NAMALWA (cell line): ENCODE measurements at places on chromosomes 6 and 20.

GRCh38 chr6:156557251-156557910 is 219.8 kb upstream of the ARID1B start:
- DNase-seq = no peak

DNA sequence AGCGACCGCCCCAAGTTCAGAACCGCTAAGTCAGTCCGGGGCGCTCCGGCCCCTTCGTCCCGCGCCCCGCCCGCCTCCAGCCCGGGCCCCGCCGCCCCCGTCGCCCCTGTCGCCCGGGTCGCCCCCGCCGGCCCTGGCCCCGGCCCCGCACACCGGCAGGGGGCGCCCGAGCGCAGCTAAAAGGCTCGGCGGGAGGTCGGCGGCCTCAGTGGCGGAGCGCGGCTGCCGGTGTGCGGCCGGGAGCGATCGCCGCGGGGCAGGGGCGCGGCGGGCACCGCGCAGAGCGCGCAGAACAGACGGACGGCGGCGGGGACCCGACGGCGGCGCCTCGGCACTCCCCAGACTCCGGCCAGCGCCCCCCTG is at the start of gene FNDC1:
TSS of gene FNDC1 (plus strand) at position 208 of the 363 bp plus-strand sequence. CDS start 197 bp downstream, outside the sequence.
- peak; percentile 35 for DNase-seq

DNA sequence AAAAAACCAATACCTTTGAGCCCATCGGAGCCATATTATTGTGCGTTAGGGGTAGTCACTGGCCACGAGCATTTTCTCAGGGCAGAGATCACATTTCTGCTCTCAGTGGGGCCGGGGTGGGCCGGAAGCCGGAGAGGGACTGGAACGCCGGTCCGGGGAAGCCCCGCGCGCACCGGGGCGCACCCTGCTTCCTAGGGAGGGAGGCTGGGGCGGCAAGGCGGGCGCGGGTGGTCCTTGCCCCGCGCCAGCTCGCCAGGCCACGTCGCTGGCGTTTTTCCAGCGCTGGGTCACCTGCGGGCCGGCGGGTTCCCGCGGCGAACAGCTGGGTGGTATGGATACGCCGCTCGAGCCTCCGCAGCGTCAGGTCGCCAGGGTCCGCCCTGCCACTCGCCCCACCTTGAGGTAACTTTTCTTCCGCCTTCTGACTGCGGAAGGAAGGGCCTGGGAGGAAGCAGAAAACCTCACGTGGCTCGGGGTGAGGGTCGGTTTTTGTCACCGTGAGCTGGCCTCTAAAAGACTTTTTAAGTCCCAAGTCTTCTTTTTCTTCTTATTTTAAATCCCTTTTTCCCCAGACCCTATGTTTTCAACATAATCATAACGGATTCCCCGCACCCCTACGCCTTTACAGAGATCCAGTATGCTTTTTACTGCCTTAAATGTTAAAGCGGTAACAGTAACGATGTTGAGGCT is 2.7 kb upstream of the EEF1A1 start:
- peak; percentile 90 for DNase-seq

DNA sequence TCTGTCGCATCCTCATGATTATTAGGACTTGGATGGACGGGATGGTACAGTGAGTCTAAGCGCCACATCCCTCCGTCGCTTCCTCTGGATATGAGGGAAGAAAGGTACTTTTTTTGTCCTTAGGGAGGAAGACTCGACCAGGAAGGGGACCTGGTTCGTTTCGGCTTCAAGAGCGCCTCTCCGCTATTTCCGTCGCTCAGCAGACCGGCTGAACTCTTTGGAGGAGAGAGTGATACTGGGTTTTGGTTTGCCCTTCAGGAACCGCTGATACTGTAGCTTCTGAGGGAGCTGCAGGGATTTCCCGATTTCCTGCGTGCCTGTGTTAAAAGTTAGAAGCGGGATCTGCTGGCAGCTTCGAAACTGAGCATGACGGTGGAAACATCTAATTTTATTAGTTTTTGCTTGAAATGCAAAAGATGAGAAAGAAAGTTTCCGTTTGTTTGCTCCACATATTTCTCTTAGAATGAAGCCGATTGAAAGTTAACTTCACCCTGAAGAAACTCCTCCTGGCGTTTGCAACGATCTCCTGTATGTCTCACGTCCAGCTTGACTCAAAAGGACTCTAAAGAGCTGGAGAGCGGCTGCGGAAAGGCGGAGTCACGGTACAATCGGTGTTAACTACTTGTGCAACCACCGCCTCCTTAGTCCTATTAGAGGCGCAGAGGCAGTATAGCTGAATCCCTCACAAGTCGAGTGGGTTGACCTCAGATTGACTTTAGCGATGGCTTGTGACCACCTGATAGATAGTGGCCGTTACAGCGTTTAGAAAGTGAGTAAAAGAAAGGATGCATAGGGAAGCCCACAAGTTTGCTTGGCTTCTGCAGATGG is 129.4 kb downstream of the TRIM27 start:
- DNase-seq = peak; percentile 53

DNA sequence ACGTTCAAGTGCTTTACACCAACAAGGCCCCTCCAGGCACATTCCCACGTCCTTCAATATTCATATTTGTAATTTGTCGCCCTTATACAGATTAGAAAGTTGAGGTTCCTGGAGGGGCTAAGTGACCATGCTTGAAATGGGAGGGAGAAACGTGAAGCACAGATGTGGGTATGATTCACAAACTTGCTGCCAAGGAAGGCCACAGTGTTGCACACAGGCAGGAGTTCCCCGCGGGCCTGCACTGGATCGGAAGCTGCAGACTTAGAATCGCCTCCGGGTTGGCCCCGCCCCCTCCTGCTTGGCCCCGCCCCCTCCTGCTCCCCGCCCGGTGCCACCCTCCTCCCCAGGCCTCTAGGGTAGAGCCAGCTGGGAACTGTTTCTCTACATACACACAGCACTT is 58.2 kb upstream of the QKI start:
- DNase-seq = no peak

DNA sequence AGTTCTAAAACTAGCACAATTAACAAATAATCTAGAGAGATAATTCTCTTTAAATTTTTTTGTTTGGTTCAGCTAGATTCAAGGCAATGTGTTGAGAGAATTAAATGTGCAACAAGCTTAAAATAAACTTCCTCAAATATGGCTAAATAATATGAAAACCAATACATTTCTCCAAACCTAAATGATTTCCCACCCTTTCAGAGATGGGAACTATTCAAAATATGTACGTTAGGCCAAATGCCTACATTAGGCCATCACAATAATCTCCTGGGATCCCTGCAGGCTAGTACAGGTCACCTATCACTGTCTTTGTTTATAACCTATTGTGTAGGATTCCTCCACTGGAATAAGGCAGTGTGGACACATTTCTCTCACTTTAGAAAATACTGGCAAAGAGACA is 1.7 kb downstream of the FAXC start:
- no peak for DNase-seq

GRCh38 chr20:6678101-6678500 is 89.4 kb upstream of the BMP2 start:
- DNase-seq = no peak

- DNase-seq = no peak
These were observed 120.1 kb downstream of the TCP11 start for GRCh38 chr6:35021004-35021403.

DNA sequence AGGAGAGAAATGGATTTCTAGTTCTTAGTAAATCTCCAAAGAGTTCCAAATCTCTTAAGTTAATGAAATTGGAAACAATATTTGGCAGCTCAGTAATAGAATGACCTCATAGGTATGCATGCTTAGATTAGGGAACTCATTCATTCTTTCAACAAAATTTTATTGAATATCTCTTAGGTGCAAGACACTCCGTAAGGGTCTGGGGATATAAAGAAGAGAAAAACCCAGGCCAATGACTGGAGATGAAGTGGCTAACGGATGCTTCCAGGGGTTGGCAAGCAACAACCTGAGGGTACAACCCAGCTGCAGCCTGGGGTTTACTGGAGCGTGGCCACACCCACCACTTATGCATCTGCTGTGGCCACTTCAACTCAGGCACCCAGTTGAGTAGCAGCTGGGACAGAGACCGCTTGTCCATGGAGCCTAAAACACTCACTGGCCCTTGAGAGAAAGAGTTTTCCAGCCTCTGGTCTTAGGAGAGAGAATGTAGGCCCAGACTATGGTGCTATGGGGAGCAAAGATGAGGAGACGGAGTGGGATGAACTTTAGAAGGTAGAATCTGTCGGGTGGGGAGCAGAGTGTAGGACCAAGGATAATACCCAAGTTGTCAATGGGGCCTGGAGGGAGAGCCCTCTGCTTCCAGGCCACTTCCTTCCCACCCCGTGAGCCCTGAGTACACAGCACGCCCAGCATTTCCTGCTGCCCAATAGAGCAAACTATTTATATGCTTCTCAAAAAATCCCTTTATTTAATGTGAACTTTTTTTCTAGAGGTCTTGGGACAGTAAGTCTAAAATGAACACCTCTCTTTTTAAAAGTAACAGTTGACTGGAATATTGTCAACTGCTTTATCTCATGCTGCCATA is 46.8 kb upstream of the PXDC1 start:
- no peak for DNase-seq

DNA sequence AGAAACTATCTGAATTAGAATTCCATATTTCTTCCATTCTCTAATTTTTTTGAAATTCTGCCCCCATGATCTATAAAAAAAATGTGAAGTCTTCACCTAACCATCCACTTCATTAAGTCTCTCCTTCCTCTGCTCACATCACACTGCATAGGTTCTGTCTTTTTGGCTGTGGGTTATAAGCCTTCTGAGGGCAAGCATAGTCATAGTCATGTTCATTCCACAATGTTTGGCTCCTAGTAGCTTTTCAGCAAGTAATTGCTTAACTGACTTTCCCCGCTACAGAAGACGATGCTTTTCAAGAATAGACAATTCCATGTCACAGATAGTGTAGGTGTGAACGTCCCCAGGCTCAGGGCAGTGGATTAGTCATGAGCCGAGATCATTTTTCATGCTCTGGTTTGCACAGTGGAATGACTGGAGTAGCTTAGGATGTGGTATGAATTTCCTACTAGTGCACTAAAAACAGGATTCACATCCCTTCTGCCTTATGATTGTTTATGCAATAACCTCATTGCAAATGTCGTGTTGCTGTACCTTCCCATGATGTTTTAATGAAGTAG is 29.1 kb downstream of the WRNIP1 start:
- DNase-seq = no peak

- peak; percentile 33 for DNase-seq
These were observed 128.8 kb downstream of the SOBP start for GRCh38 chr6:107618672-107619071.

GRCh38 chr20:10954908-10955580 is 281.2 kb upstream of the JAG1 start:
- DNase-seq = no peak

DNA sequence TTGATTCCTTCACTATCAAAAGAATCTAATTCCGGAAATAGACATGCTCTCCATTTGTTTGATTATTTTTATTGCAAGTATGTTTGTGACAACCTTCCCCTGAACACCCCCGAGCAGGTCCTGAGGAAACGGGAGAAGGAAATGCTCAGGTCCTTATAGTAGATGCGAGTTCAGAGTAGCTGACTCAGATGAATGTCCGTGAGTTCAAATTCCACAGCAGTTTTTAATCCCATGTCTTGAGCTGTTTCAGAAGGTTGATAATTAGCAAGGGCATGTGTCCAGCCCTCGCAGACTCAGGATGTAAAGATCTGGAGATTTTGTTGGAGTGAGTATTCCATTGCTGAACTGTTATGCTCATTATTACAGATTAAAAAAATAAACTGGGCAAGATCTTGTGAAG is 169.3 kb downstream of the BCAS1 start:
- no peak for DNase-seq

DNA sequence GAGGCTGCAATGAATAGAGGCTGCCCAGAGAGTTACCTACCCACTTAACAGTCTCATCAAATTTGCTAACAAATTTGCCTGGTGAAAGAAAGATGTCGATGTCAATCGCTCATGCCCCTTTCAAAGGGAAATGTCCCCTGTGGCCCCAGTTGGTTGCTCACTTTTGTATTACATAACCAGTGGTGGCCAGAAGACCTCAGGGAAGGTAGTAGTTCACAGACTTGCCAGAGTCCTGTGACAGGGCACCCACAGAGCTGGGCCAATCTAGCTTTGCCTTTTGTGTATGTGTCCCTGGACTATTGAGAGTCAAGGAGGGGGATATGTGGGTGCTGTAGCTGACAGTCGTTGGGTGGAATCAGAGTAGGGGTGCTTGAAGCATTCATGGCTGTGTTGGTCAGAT is 70.7 kb upstream of the CCN6 start:
- DNase-seq = no peak
